GM04504 (cell line): ENCODE measurements at places on chromosomes 5 and 9.

DNA sequence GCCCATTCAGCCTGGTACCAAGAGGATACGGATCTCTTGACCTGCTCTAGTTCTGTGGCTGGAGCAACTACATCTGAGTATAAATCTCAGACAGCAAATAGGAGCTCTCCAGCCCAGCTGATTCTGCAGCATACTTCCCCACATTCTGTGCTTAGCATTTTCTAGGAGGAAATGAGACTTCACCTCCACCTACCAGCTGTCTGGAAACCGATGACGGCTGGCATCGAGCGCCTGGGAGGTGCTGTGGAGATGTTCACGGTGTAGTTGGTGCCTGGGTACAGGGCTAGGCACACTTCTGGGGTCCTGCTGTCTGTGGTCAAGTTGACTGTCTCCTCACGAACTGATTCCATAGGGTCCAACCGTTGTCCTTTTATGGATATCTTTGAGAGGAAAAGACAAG lies 63.6 kb downstream of the SUSD1 start:
- no peak for DNase-seq

- DNase-seq: no peak
Observed at GRCh38 chr5:74342948-74343682, 297.4 kb downstream of the ENC1 start.

DNA sequence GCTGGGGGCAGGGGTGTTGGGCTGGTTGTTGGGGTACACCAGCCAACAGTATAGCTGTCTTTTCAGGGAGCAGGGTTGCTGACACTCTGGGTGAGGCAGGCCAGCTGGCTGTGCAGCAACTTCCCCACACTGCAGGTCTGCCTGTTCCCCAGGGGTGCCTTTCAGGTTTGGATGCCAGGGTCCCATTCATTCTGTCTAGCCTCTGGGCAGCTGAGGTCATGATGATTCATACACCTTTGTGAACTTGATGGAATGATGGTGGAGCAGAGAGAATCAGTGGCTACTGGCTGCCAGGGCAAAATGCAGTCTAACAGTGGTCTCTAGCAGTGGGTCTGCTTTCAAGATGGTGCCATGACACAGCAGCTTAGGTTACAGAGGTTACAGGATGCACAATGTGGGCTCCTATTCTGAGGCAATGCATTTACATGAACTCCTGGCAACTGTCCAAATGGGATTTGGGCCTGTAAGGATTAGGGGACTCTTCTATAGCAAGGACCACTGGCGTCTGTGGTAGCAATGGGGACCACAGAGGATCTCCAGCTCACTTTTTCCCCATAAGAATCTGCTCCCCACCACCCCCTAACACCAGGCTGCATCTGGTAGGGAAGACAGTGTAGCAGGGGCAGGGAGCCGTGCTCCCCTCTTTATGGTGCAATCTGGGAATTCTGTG lies 103.7 kb downstream of the FEM1C start:
- DNase-seq: no peak

- DNase-seq: no peak
Observed at GRCh38 chr5:9105851-9106250, 440.0 kb downstream of the SEMA5A start.

DNA sequence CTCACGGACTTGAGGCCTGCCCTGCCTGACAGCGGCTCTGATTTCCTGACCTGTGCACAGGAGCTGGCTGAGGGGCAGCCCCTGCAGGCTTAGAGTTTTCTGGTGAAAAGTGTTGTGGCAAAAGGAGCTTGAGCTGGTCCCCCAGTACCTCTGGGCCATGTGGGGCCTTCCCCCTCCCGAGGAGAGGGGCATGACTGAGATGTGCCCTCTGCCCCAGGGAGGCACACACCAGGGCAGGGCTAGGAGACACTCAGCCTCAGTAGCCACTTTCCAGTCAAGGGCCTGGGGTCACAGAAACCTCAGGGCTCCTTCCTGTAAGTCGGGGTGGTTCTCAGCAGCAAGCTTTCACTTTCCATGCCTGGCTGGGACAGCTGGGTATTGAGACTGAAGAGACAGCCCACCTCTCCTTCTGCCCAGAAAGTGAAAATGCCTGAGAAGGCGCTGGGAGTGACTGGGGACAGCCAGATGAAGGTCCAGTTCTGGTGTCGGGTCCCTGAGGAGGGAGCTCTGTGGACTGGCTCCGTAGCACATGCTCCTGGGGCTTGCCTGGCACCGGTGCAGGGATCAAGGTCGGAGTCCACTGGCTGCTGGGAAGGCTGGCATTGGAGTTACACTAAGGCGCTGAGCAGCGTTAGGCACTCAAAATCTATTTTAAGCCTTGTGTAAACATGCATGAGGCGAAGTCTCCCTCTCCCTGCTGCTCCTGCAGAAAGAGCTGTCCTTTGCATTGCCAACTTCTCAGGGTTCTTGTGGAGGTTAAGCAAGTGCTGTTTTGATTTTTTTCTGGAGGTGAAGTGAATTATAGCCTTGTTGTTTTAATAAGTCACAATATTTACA lies 394.9 kb downstream of the GADD45G start:
- no peak for DNase-seq

- peak; percentile 9 for DNase-seq
Observed at GRCh38 chr9:15935661-15936305, 382.9 kb downstream of the CCDC171 start.

- no peak for DNase-seq
Observed at GRCh38 chr5:125331987-125332598, 585.7 kb upstream of the ZNF608 start.

DNA sequence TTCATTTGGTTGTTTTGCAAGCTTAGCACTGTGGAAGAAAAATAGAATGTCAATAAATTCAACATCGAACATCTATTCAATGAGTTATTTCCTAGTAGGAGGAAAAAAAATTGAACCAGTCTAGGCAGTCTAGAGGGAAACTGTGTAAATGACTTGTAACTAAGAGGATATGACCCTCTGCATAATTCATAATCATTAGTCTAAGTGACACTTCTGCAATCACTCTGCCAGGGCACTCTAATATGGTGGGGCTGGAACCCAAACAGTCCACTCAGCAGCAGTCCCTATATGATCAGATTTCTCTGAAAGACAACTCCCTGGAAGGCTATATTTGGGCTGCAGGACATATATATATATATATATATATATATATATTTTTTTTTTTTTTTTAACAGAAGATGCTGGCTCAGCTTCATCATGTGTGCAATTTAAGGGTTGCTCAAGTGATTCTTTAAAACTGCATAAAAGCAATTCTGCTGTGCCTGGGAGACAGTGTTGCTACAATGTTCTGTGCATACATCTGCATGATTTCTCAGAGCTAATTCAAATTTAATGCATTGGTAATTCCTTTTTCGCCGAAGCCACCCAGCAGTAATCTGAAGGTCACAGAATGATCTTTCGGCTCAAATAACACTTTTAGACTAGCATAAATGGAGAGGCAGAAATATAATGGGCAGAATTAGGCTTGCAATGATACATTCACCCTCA lies 482.1 kb upstream of the ZNF608 start:
- no peak for DNase-seq

- DNase-seq: no peak
Observed at GRCh38 chr5:138275379-138275782, 960 bp upstream of the GFRA3 start.

GRCh38 chr9:71608825-71609447 lies 159.4 kb downstream of the CEMIP2 start:
- DNase-seq: no peak

GRCh38 chr5:15594977-15595568 lies 95.1 kb downstream of the FBXL7 start:
- no peak for DNase-seq

DNA sequence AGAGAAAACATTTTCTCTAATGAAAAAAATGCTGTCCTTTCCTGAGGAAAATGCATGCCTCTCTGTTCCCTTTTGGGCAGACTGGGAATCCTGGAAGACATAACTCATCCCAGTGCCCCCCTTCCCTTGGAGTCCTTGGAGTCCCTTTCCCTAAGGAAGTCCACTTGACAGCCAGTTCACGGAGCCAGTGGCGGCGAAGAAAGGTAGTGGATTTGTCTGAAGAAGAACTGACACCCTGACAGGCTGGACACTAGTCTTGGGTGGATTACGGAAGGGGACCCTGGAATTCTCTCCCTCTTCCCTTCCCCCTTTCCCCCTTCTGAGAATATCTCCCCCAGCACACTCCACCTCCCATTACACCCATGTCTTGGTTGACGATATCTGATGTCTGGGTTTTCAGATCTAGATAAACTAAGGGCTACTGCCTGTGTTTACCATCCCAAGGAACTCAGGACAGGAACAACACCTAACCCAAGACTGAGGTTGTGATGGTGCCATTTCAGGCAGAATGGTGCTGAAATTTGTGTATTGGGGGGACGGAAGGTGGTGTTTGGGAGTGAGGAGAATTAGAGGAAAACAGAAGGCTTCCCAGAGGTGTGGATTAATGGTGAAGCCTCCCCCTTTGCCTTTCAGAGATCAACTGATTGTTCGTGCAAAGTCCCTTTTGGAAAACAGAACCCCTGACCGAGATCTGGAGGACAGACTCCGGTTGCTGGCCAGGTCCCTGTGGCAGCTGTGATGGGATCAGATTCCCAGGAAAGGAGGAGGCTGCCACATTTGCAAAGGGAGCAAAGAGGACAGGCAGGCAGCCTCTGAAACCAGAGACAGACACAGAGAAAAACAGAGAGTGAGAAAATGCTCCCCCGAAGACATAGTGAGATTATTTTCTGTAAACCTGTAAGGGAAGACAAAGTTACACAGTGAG lies 704 bp downstream of the SPARC start:
- DNase-seq: no peak

GRCh38 chr9:128702949-128703615 lies 779 bp downstream of the PKN3 start:
- no peak for DNase-seq

- peak; percentile 14 for DNase-seq
Observed at GRCh38 chr5:108432024-108432423, 50.1 kb upstream of the FBXL17 start.

DNA sequence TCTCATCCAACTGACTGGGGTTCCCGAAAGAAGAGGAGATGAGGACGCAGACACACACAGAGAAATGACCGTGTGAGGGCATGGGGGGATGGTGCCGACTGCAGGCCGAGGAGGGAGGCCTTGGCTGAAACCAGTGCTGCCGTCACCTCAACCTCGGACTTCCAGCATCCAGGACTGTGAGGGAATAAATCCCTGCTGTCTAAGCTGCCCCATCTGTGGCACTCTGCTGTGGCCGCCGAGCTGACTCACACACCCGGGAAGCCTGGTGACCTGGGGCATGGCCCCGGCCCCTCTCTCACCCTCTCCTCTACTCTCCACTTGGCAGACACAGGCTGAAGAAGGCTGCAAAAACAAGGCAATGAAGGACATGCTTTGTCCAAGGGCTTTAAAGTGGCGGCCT lies 4.4 kb upstream of the COL5A1 start:
- DNase-seq: no peak

DNA sequence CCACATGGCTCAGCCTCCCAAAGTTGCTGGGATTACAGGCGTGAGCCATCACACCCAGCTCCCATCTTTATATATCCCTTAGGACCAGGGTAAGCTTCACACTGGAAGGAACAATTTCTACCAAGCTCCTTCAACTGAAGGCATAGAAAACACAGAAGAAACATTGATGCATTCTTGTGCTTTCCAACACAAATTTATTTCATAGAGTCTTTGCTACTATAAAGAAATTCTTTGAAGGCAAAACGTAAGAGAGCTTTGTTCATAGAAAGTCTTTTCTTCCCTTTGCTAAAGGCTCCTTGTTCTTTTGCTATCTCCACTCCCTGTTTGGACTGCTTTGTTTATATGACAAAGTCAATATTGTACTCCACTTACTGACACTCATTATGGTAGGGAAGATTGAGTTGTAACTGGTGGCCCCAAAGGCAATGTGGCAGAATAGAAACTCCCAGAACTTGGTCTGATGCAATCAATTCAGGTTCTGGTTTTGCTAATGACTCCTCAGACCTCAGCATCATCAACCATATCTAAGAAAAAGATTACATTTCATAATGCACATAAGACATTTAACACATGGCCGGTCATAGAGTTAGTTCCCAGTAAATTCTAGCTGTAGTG lies 97.4 kb upstream of the CLINT1 start:
- DNase-seq: no peak

DNA sequence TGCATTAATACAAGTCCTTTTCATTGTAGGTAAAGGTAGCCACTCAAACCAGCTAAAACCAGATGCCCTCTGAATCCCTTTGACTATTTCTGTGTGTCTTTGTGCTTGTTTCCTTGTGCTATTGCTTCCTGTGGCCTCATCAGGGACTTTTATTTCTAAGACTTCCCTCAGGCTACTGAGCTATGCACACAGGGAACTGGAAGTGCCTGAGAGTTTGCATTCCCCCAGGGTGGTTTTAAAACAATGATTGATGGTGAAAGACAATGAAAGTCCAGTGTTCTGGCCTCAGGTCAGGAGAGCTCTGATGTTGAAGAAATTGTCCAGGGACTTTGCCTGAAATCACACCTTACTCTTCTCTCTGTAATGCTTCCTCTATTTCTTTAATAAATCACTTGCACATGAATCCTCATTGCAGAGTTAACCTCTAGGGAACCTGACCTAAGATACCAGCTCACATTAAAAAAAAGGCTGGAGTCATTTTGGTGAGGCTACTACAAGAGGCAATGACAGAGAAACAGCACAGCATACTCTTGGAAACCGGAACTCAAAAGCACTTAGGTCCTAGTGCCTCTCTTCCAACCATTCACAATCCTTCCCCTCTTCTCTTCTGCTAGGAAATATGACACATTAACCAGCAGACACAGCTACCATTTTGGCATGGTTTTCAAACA lies 158.1 kb upstream of the NREP start:
- DNase-seq: no peak
